NCI-H2081 (cell line): ENCODE measurements at places on chromosomes 1 and 21.

GRCh38 chr21:27024971-27025370, 58.1 kb upstream of the ADAMTS5 start:
- DNase-seq, result no peak

- no peak for DNase-seq
Observed at GRCh38 chr1:54364582-54364981, 41.6 kb downstream of the SSBP3 start.

DNA sequence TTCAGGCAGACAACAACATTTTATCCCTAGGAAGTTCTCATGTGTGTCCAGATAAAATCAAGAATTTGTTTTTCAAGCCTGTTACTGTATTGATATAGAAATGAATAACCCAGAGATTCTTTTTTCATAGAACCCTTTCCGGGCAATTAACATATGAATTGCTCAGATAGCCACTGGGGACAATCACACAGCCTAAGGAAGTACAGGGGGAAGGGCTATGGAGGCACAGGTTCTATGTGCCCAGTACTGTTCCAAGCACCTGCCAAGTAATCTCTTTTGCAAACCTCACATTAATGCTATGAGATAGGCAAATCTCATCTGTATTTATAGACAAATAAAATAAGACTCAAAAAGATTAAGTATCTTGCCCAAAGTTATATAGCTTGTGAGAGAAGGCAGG, 84.9 kb downstream of the NTNG1 start:
- DNase-seq, result peak; percentile 2

- no peak for DNase-seq
Observed at GRCh38 chr1:100791586-100791985, 72.0 kb downstream of the VCAM1 start.

DNA sequence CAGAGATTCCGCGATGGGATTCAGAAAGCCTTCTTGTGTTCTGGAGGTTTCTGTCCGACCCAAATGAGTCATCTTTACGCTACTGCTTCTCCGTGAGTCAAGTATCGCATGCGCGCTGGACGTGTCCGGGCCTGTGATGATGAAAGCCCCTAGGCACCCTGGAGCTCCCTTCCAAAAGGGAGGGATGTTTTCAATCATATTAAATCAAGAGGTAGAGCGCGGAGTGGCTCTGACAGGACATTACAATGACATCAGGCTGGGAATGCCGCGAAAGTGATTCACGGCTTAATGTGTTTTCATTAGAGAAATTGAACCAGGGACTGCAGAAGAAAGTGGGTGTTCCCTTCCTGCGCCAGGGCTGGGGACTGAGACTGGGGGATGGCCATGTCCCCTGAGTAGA, 48.5 kb downstream of the AJAP1 start:
- no peak for DNase-seq

GRCh38 chr1:55331351-55331750, 116.2 kb upstream of the USP24 start:
- no peak for DNase-seq

GRCh38 chr1:223133306-223133823, 9.7 kb downstream of the TLR5 start:
- DNase-seq, result no peak

GRCh38 chr1:110272045-110272444, 61.9 kb downstream of the KCNC4 start:
- no peak for DNase-seq

DNA sequence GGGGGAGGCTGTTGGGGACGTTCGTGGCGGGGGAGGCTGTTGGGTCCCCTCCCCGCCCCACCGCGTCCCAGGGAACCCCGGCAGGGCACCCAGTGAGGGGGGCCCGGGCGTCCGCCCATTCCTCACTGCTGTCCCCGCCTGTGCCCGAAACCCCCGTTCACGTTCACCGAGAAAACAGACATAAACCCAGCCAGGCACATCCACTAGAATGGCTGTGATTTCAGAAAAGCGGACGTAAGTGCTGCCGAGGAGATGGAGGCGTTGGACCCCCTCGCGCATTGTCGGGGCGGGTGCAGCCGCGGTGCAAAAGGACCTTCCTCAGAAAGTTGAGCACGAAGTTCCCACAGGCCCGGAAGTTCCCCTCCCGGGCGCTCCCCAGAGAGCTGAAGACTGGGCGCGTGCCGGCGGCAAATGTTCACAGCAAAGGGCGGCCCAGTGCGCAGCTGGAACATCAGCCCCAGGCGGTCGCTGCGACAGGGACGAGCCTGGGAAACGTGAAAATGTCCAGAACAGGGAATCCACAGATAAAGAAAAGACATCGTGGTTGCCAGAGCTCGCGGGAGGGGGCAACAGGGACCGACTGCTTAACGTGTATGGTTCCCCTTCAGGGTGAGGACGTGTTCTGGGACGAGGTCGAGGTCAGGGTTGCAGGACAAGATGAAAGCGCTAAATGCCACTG, 18.5 kb upstream of the SAMD11 start:
- no peak for DNase-seq

- DNase-seq, result no peak
Observed at GRCh38 chr1:174221681-174222080, 62.4 kb downstream of the RABGAP1L start.

DNA sequence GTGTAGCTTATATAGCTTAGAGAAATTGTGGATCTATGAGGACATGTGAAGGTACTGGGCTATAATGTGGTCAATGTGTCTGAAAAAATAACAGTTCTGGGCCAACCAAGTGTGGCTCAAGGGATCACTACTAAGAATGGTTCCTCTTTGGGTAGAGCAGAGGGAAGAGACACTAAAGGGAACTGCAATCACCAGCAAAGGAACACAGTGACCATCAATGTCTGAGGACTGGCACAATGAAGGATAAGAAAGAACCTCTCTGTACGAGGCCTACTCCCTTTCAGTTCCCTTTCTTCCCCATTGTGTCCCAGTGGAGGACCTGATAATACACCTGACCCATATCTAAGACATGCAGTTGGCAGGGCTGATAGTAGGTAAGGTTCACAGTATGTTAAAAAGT, 89.9 kb upstream of the JAK1 start:
- DNase-seq, result no peak

- DNase-seq, result no peak
Observed at GRCh38 chr1:25110036-25110435, 122.3 kb downstream of the SYF2 start.

DNA sequence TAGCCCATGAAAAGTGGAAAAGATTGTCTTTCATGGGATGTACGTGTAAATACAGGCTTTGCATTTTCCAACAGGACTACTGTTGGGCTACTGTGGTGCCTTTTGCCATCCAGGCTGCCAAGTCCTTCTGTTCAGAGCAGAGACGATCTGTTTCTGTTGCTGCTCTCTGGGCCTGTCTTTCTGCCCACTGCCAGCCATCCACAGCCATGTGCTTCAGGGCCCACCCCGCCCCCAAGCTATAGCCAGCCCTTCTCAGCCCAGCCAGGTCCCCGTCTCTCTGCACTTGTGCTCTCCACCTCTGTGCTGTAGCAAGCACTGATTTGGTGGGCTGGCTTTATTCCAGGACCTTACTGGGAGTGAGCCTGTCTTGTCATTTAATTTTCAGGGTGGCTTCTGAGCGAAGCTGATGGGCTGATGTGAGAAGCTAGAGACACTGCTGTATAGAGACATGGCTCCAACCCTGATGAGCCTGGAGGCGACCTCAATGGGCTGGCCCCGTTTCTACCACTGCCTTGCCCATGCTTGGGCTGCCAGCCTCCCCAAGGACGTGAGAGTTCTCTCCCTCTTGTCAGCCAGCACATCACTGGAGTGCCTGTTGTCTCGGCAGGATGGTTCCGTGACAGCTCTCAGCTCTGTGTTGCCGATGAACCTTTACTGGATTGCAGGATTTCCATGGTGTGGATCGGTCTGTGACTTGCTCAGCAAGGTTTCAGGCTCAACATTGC, 137.8 kb downstream of the PEX14 start:
- no peak for DNase-seq

DNA sequence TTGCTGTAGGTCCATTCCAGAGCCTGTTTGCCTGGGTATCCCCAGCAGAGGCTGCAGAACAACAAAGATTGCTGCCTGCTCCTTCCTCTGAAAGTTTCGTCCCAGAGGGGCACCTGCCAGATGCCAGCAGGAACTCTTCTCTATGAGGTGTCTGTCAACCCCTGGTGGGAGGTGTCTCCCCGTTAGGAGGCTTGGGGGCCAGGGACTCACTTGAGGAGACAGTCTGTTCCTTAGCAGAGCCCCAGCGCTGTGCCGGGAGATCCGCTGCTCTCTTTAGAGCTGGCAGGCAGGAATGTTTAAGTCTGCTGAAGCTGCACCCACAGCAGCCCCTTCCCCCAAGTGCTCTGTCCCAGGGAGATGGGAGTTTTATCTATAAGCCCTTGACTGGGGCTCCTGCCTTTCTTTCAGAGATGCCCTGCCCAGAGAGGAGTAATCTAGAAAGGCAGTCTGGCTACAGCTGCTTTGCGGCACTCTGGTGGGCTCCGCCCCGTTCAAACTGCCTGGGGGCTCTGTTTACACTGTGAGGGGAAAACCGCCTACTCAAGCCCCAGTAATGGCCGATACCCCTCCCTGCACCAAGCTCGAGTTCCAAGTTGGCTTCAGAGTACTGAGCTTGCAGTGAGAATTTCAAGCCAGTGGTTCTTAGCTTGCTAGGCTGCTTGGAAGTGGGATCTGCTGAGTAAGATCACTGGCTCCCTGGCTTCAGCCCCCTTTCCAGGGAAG, 8.7 kb upstream of the SLC25A24 start:
- DNase-seq, result no peak

DNA sequence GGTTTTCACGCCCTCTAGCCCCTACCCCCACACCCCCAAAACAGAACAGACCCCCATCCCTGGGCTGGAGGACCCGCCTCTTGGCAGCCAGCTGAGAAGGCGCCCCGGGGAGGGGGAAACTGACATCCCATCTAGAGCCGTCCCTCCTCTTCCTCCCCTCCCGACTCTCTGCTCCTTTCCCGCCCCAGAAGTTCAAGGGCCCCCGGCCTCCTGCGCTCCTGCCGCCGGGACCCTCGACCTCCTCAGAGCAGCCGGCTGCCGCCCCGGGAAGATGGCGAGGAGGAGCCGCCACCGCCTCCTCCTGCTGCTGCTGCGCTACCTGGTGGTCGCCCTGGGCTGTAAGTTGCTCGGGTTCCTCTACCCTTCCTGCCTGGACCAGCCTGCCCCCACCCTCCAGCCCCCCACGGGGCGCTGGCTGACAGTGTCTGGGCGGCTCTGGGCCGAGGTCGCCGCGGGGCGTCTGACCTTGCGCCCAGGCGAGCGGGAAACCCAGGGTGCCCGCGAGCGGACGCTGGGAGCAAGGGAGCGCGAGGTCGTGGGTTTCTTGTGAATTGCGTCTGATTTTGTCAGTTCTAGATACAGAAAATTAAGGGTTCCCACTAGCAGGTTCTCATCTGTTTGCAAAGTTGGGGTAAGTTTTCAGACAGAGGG, 618 bp downstream of the JAM2 start:
- no peak for DNase-seq

DNA sequence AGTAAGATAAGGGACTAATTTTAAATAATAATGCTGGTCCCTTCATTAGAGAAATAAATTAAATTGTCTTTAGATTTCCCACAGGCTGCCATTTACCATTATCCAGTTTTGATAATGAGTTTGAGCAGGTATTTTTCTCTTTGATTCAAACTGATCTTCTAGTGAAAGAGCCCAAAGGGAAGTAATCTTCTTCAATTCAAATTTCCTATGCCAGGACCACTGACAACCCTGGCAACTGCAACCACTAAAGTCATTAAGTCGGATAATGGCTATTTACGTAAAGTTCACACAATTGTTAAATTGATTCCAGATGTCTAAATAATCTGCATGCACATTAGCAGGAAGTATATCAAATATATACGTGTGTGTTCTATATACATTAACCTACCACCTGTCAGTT, 399.3 kb downstream of the PTPRC start:
- peak; percentile 77 for DNase-seq

GRCh38 chr1:168297019-168297730, 16.5 kb downstream of the TBX19 start:
- DNase-seq, result peak; percentile 81

GRCh38 chr1:227661495-227661894, 73.6 kb downstream of the JMJD4 start:
- DNase-seq, result no peak

DNA sequence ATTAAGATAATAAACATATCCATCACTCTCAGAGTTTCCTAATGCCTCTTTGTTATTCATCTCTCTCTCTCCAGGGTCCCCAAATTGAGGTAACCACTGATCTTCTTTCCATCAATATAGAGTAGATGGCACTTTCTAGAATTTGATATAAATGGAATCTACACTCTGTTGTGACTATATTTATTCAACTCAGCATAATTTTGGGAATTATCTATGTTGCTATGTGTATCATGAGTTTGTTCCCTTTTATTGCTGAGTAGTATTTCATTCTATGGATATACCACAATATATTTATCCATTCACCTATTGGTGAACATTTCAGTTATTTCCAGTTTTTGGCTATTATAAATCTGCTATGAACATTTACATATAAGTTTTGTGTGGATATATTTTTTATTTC, 230.7 kb downstream of the HLX start:
- no peak for DNase-seq

DNA sequence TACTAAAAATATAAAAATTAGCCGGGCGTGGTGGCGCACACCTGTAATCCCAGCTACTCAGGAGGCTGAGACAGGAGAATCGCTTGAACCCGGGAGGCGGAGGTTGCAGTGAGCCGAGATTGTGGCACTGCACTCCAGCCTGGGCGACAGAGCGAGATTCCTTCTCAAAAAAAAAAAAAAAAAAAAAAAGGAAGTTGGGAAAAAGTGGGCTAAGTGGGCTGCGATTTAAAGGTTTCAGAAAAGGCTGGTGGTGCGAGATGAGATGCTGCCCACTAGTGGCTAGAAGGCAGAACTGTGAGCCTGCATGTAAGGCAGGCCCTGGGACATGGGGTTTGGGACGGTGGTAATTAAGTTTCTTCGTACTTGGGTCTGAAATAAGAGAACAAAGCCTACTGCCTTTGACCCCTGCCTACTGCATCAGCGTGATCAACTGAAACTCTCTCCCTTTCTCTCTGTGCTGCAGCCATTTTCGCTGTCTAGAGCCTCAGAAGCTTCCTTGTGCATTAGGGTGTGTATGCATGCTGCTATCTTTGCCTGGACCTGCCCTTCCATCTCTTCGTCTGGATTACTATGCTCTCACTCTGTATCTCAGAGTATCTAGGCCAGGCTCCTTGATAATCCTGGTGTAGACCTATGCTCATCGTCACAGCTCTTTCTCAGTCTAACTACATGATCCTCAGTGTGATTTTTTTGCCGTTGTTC, 12.4 kb downstream of the FMOD start:
- peak; percentile 69 for DNase-seq

DNA sequence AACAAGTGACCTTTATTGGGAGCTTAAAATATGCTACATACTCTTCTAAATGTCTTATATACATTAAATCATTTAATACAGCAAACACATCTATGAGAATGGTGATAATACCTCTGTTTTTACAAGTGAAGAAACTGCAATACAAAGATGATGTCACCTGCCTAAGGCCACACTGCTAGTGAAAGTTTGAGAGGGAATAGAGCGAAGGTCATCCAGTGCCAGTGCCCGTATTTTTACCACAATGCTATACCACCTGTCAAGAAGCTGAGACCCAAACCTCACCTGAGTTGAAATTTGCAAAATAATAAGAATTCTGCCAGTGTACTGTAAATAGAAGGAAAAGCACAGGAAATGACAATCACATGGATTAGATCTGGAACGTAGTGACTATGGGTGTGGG, 200.4 kb upstream of the TMPRSS15 start:
- no peak for DNase-seq
